ENCODE measurements at places on chromosomes 5 and 9. TPM values are rescaled to one million over a fixed set of nuclear protein-coding genes. Genes with fewer than 3 reads are reported as not detected.

The PLEKHG4B gene
- not detected for total RNA-seq

The ADAMTS16 gene
- total RNA-seq: not detected

The SNCAIP gene
- total RNA-seq: 14.4 TPM

The KIAA1191 gene
- 77.7 TPM for total RNA-seq

The BRD8 gene
- total RNA-seq: 32.7 TPM

The ADRA1B gene
- 0.94 TPM for total RNA-seq

The INSL6 gene
- total RNA-seq: not detected

The ARL14EPL gene
- not detected for total RNA-seq

The SLC25A48 gene
- not detected for total RNA-seq

The FOXD4L4 gene
- 0.09 TPM for total RNA-seq

The CDKN2B gene
- 7.6 TPM for total RNA-seq

The SPATA31D4 gene
- total RNA-seq: not detected

The PHF24 gene
- total RNA-seq: not detected

The PCDHA1 gene
- total RNA-seq: not detected

Measured in endothelial cell of coronary artery (primary cell).